DMS79 treated with DMSO at 0.1 percent for 48 hours (cell line): ENCODE measurements at places on chromosomes 3 and 15.

DNA sequence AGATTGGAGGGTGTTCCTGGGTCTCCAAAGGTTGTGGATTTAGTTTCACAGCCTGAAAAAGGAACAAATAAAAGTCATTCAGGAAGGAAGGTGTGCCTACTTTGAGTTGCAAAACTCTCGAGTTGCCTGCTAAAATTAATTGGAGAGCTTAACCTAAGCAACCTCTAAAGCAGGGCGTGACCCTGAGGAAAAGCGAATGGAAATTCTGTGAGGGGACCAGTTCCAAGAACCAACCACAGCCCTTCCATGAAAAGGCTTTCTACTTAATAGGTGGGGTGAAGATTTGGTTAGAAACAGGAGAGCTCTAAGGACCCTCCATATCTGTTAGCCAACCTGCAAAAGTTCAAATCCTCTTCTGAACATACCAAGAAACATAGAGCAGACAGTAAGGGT, 1.5 kb downstream of the CD80 start:
- no peak for DNase-seq

GRCh38 chr3:139309880-139310279, 33.9 kb upstream of the MRPS22 start:
- no peak for DNase-seq

GRCh38 chr15:39792025-39792843, 9.6 kb upstream of the FSIP1 start:
- DNase-seq: no peak

DNA sequence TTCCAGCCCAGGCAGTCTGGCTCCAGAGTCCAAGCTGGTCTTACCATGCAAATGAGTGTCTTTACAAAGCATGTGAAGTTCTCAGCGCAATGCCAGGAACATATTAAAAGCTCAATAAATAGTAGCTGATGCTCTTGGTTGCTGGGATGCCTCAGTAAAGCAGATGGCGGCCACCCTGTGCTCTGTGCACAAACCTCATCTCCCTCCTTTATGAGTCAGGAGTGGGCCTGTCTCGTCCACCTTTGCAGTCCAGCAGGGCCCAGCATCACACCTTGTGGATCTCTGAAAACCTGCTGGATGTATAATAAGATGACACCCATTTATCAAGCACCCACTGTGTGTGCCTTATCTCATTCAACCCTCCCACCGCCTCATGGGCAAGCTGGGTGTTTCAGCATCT, 42.7 kb downstream of the FAM174B start:
- no peak for DNase-seq

- DNase-seq: no peak
Measured at GRCh38 chr15:92502336-92502735, 108.7 kb downstream of the ST8SIA2 start.

GRCh38 chr3:44562147-44562546, 7.2 kb downstream of the ZKSCAN7 start:
- no peak for DNase-seq

DNA sequence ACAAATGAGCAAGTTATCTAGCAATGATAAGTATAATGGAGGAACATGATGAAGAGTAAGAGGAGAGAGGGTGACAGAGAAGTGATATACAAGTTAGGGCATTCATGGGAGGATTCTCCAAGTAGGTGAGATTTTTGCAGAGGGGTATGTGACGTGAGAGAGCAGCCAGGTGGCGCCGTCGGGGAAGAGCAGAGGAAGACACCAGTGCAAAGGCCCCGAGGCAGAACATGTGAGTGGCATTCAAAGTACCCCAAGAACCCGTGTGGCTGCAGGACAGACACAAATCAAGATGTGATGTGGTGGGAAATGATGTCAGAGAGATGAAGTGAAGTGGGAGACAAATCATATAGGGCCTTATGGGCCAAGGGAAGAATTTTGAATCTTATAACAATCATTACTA, 81.8 kb upstream of the GRM7 start:
- DNase-seq: no peak

DNA sequence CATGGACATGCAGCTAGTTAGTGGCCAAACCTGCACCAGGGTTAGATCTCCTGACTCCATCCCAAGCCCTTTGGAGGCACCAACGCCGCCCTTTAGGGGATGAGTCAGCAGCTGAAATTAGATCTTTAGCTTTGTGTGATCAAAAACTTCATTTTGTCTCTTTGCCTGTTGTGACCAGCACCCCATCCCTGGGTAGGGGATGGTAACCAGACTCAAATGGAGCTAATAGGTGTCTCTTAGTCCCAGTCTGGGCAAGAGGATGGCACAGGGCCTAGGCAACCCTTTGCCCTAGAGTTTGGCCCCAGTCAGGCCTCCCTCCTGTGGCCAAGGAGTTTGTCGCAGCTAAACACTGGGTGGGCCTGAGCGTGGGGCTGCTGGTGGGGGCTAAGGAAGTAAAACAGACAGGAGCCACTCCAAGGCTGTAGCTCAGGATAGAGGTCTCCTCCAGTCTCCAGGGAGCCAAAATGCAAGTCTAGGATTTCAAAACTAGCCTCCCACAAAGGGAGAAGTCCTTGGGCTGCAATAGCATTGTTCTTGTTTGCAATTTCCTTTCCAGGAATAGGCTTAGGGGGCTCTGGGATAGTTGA, 105.1 kb downstream of the CPN2 start:
- no peak for DNase-seq

GRCh38 chr15:68149059-68149458, 56.1 kb downstream of the CALML4 start:
- DNase-seq: no peak

GRCh38 chr3:9111417-9111816, 138.0 kb downstream of the SRGAP3 start:
- DNase-seq: no peak

DNA sequence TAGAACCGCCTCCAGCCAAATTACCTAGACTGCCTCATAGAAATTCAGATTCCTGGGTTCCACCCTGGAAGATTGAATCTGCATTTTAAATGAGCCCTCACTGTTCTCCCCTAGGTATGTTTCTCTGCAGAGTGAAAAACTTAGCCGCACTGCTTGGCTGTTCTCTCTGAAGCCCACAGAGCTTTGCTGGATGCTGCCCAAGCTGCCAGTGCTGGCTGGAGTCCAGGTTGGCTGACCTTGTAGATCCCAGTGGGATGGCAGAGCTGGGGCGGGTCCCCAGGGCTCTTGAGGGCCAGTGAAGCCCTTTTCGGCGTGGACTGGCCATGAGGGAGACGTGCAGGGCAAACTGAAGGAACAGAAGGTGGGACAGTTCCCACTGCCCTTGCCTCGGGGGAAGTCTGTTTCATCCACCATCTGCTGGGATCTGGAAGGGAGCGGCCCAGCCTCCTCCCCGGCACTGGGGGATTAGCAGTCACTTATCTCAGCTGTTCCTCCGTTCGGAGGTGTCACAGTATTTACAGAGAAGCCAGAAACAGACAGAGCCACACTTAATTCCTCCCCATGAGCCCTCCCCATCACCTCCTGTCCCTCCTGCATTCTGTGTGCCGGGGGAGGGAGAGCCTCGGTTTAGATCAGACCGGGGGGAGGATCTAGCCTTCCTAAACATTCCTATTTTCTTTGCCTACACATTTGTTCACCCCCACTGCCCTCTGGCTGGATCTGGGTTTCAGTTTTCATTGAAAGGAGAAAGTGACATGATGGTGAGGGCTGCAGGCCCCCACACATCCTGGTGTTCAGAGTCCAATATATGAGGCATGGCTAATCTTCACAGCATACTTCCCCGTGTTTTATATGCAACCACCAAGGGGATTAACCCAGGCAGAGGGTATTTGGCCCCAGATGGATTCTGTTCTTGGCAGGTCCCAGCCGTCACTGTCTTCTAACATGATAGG, 4.1 kb upstream of the ACTC1 start:
- DNase-seq: peak; percentile 6

- DNase-seq: no peak
Measured at GRCh38 chr3:12822725-12823373, 18.5 kb downstream of the RPL32 start.

DNA sequence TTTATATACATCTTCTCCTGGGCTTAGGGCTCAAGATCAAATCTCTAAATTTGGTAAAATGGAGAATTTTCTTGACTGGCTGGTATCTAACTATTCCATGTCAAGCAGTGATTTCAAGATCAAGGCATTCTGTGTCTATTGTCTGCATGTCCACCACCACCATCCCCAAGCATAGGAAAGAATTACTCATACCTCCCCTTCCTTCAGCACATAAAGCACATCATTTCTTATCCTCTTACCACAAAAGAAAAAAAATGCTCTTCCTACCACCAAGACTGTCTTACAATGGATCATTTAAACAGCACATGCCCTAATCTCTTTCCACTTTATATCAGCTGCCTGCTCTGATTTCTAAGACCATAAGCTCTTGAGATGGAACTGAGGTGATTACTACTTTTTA, 470.5 kb upstream of the THBS1 start:
- no peak for DNase-seq

DNA sequence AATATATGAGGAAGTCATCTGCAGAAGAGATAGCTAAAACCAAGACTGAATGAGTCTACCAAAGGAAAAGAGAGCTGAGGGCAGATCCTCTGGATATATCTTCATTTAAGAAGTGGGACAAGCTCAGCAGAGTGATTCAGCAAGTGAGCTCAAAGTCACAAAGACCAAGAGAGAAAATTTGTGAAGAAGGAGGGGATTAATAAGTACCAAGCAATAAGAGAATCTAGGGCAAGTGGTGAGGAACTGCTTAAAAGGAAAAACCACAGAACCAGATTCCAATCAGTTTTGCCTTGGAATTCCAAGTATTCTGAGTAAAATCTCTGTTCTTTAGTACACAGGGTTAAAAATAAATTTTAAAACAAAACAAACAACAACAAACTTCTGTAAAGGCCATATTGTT, 3.6 kb downstream of the EHHADH start:
- DNase-seq: no peak

GRCh38 chr15:69454953-69455352, 2.3 kb downstream of the RPLP1 start:
- DNase-seq: no peak

- no peak for DNase-seq
Measured at GRCh38 chr3:16028604-16029003, 145.9 kb upstream of the GALNT15 start.

GRCh38 chr3:197555281-197556261, at the start of gene BDH1:
Gene BDH1, minus strand, starts transcription at chr3:197555968. Its CDS starts 9,525 bp downstream, at chr3:197546443.
- peak; percentile 66 for DNase-seq

DNA sequence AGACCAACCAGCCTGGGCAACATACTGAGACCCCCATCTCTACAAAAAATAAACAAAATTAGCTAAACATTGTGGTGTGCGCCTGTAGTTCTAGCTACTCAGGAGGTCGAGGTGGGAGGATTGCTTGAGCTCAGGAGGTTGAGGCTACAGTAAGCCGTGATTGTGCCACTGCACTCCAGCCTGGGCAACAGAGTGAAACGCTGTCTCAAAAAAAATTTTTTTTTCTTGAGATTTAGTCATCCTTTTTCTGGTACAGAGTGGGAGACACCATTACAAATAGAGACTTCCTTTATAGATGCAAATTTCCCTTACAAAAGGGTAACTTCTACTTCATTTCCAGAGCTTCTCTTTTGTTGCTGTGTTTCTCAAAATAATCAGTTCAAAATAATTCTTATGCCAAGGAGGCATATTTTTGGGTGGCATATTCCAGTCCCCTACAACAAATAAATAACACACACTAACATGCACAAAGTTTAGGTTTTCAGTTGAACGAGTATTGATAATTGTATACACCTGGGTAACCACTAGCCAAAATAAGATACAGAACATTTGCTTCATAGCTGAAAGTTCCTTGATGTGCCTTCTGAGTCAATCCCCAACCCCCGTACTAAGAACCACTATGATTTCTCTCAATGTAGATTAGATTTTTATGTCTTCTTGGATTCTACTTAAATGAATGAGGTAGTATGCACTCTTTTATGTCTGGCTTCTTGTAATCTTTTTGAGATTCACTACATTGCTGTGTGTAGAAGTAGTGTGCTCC, 248.9 kb upstream of the PROK2 start:
- no peak for DNase-seq

- no peak for DNase-seq
Measured at GRCh38 chr3:36373666-36374065, 6.6 kb upstream of the STAC start.

GRCh38 chr3:37922721-37923568, 61.3 kb downstream of the CTDSPL start:
- DNase-seq: no peak

DNA sequence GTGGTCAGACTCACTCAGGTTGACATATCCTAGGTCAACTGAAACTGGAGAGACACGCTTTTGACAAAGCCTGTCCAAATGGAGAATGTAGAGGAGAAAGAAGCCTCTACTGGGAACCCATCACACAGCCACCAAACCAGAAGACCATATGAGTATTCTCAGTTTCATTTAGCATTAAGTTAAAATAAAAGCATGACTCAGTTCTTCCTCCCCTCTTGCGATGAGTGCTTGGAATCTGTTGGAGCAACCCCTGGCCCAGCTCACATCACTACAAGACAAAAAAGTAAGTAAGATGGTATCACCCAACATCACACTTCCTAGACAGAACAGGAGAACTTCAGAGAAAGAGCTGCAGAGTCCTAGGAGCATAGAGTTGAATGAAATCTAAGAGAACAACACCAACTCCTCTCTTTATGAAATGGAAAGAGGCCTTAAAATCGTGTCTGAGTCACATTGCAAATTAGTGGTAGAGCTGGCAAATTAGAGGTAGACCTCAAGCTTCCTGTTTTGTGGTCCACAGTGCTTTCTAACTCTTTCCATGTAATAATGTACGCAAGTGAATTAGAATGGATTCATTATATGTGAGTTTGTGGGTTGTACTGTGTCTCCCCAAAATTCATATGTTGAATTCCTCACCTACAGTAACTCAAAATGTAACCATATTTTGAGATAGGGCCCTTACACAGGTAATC, 51.2 kb downstream of the FGF12 start:
- DNase-seq: no peak

DNA sequence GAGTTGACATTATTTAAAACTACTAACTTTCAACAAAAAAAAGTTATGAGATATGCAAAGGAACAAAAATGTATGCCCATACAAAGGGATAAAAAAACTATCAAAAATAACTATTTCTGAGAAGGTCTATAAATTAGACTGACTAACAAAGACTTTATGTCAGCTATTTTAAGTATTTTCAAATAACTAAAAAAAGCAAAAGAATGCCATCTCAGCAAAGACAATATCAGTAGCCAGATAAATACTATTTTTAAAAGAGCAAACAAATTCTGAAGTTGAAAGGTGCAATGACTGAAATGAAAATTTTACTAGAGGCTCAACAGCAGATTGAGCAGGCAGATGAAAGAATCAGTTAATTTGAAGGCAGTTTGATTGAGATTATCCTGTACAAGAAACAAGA, 3.6 kb upstream of the STRIT1 start:
- DNase-seq: no peak

- no peak for DNase-seq
Measured at GRCh38 chr3:136152176-136152843, 43.8 kb downstream of the MSL2 start.

GRCh38 chr15:41511331-41511898, 2.2 kb downstream of the LTK start:
- DNase-seq: no peak

DNA sequence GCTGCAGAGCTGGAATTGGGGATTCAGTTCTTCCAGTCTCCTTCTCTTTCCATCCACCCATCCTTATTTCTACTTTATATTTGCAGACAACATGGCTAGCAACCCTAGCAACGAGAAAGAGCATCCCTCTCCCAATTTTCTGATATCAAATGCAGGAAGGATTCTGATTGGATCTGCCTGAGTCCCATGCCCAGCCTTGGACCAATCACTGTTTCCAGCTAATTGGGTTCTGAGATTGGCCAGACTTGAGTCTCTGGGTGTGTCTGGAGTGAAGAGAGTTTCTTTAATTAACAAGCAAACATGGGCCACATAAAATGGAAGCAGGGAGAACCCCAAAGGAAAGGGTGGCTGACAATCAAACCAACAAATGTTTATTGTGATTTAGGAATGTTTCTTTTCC, 60.6 kb downstream of the TMEM39A start:
- DNase-seq: no peak

- no peak for DNase-seq
Measured at GRCh38 chr15:68650901-68651709, 72.3 kb downstream of the CORO2B start.
